ENCODE measurements at places on chromosomes 1 and 21.

- DNase-seq: no peak
Measured at GRCh38 chr1:233323718-233324117, 3.8 kb upstream of the MAP3K21 start.

DNA sequence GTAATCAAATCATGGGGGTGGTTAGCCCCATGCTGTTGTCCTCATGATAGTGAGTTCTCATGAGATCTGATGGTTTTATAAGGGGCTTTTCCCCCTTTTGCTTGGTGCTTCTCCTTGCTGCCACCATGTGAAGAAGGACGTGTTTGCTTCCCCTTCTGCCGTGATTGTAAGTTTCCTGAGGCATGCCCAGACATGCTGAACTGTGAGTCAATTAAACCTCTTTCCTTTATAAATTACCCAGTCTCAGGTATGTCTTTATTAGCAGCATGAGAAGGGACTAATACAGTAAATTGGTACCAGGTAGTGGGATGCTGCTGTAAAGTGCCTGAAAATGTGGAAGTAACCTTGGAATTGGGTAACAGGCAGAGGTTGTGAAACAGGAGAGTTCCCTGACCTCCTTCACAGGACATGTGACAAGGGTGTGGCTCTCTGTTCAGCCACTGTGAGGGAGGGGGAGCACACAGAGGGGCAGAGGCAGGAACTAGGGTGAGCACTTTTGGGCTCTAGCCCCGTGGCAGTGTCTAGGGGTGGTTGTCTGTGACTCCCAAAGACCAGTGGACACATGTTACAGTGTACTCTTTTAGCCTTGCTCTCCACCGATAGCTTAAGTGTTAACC, 105.3 kb downstream of the BACH1 start:
- no peak for DNase-seq

DNA sequence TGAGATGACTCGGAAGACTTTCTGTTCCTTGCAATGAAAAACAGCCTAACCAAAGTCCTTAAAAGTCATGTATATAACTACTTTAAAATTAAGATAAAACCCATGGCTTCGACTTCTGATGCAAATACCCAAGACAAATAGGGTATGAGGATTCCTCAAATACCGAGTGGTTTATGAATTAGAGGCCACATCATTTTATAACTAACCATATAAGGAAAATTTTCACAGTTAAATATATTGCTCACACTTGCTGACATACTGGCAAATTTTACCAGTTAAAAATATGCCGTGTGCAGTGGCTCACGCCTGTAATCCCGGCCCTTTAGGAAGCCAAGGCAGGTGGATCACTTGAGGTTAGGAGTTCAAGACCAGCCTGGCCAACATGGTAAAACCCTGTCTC, 5.4 kb downstream of the RERE start:
- DNase-seq: no peak

DNA sequence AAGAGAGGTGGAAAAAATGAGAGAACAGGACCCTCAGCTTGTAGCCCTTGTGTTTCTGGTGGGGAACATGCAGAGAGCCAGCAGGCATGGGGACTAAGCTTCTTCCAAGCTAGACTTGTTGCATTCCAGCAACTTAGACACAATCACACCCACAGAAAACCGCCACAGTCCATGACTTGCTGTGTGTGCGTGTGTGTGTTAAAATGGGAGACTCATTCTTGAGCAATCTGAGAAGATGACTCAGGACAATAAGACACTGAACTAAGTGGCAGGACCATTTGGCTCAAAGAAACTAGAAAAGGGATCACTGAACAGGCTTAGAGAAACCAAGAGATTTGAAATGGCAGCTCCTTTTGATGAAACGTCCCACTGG, 78.0 kb downstream of the HLX start:
- DNase-seq: peak; percentile 63

- DNase-seq: no peak
Measured at GRCh38 chr1:220767312-220768125, 19.2 kb upstream of the MTARC1 start.

- no peak for DNase-seq
Measured at GRCh38 chr1:113683384-113684152, 75.7 kb downstream of the PHTF1 start.

GRCh38 chr1:63871463-63871862, 97.6 kb downstream of the ROR1 start:
- DNase-seq: no peak

- no peak for DNase-seq
Measured at GRCh38 chr1:159957824-159958268, 3.8 kb upstream of the SLAMF9 start.

GRCh38 chr1:110184446-110184845, 25.7 kb upstream of the KCNC4 start:
- DNase-seq: no peak

All from HS-27A (cell line).